ENCODE measurements at places on chromosomes 1 and 21. TPM values are rescaled to one million over a fixed set of nuclear protein-coding genes. Genes with fewer than 3 reads are reported as not detected.
A peak's percentile ranks its signal among the peaks of the same experiment; 100 is the strongest.

- H3K27me3 ChIP-seq, result no peaks in the 10 kb centered on the region
- peaks cover 25% of the 10 kb centered on the region for H3K36me3 ChIP-seq
- peak overlapping the region; percentile 94 for H3K27ac ChIP-seq
- peak overlapping the region; percentile 87 for H3K4me3 ChIP-seq
Measured at GRCh38 chr1:1374589-1374928, 448 bp downstream of the AURKAIP1 start.

The NEK2 gene
- 33.4 TPM for total RNA-seq

GRCh38 chr21:39681845-39682244 is 63.1 kb upstream of the IGSF5 start:
- H3K4me3 ChIP-seq, result no peak overlapping the region
- H3K27ac ChIP-seq, result peak overlapping the region; percentile 95
- H3K36me3 ChIP-seq, result peaks cover 6% of the 10 kb centered on the region

DNA sequence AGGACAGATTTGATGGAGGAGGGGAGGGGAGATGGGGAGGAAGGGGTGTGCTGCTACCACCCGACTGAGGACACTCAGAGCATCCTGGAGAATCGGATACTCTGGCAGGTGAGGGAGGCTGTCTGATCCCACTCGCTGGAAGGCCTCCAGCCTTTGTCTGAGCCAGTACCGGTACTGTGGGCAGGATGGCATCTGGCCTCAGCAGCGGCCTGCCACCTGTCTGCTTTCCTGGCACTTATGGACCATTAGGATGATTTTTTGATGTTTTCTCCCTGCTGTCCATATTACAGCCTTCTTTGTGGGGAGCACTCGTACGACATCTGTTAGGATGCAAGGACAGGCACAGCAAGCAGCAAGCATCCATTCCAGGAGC is 11.5 kb downstream of the ATP2B4 start:
- peaks cover 29% of the 10 kb centered on the region for H3K4me1 ChIP-seq
- no peak overlapping the region for H3K27ac ChIP-seq
- H3K27me3 ChIP-seq, result no peaks in the 10 kb centered on the region
- no peaks in the 10 kb centered on the region for H3K36me3 ChIP-seq
- no peak overlapping the region for H3K4me3 ChIP-seq

GRCh38 chr1:903721-904271 is 19.9 kb upstream of the SAMD11 start:
- H3K4me1 ChIP-seq, result peaks cover 20% of the 10 kb centered on the region
- H3K36me3 ChIP-seq, result no peaks in the 10 kb centered on the region
- no peak overlapping the region for H3K27ac ChIP-seq
- DNase-seq, result no peak
- peak overlapping the region; percentile 82 for H3K4me3 ChIP-seq

The ERVH48-1 gene
- total RNA-seq, result not detected

- H3K4me1 ChIP-seq, result no peaks in the 10 kb centered on the region
- DNase-seq, result no peak
- H3K27me3 ChIP-seq, result peaks cover 75% of the 10 kb centered on the region
- H3K36me3 ChIP-seq, result peaks cover 6% of the 10 kb centered on the region
- no peak overlapping the region for H3K4me3 ChIP-seq
Measured at GRCh38 chr1:110113551-110113950, 1.3 kb downstream of the UBL4B start.

The FOXO6 gene
- 0.22 TPM for total RNA-seq

The OR2T6 gene
- total RNA-seq, result not detected

- no peaks in the 10 kb centered on the region for H3K4me1 ChIP-seq
- H3K27ac ChIP-seq, result no peak overlapping the region
- no peaks in the 10 kb centered on the region for H3K36me3 ChIP-seq
Measured at GRCh38 chr1:14919751-14920150, 233.8 kb upstream of the TMEM51 start.

The DPM3 gene
- 86.4 TPM for total RNA-seq

The NCF2 gene
- 8.7 TPM for total RNA-seq

The MEX3A gene
- total RNA-seq, result 0.91 TPM

The MFSD2A gene
- total RNA-seq, result 52.9 TPM

- no peaks in the 10 kb centered on the region for H3K27me3 ChIP-seq
- no peak overlapping the region for H3K4me3 ChIP-seq
- peaks cover 15% of the 10 kb centered on the region for H3K4me1 ChIP-seq
- H3K27ac ChIP-seq, result no peak overlapping the region
- no peaks in the 10 kb centered on the region for H3K36me3 ChIP-seq
- no peak for DNase-seq
Measured at GRCh38 chr21:23811805-23812204, 1795.5 kb downstream of the MRPL39 start.

The FAF1 gene
- 74.4 TPM for total RNA-seq

DNA sequence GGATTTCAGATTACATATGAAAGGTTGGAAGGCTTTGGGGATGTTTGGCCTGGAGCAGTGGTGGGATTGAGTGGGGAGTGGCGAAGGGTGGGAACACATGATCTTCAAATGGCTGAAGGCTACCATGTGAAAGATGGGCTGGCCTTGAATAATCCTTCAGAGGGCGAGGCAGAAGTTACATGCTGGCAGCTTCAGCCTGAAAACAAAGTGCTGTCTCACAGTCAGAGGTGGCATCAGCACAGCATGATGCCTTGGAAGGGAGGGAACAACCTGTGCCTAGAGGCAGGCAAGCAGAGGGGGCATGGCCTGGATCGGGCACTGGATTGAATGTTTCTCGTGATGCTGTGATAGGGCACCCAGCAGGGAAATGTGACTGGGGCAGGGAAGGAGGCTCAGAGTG is 130.8 kb downstream of the BEND5 start:
- peaks cover 26% of the 10 kb centered on the region for H3K27me3 ChIP-seq
- no peak for DNase-seq
- no peak overlapping the region for H3K4me3 ChIP-seq
- no peaks in the 10 kb centered on the region for H3K36me3 ChIP-seq
- no peaks in the 10 kb centered on the region for H3K4me1 ChIP-seq
- H3K27ac ChIP-seq, result no peak overlapping the region

The GJA4 gene
- not detected for total RNA-seq

GRCh38 chr1:43689289-43689688 is 18.0 kb upstream of the ST3GAL3 start:
- no peaks in the 10 kb centered on the region for H3K27me3 ChIP-seq
- no peaks in the 10 kb centered on the region for H3K4me1 ChIP-seq
- H3K36me3 ChIP-seq, result peaks cover 29% of the 10 kb centered on the region
- no peak overlapping the region for H3K27ac ChIP-seq
- no peak for DNase-seq
- H3K4me3 ChIP-seq, result no peak overlapping the region

DNA sequence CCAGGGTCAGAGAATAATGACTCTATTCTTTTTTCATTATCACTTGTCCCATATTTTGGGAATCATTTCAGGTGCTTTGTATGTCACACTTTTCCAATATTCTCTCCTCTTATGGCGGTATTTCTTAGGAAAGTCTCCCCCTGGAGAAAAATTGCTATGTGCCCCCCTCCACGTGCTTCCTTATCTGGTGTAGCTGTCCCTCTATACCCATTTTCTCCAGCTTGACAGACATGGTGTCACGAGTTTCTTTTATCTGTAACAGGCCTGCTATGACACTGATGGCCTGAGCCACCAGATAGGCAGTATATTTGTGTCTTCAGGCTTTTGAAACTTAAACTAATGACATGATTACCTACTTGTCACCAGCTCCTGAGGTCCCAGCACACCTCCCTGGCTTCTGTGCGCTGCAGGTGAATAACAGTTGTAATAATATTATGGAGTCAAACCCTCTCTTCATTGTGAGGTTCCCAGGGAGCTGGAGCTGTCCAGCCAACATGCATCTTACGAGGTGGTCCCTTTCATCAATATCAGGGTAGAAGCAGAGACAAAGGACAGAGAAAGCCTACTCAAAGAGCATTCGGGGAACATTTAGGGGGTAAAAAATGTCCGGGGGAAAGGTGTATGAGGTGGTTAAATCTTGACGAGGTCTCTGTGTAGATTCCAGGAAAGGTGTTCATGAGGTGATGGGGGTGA is 71.2 kb upstream of the DUSP10 start:
- peaks cover 31% of the 10 kb centered on the region for H3K4me1 ChIP-seq
- no peak for DNase-seq
- no peaks in the 10 kb centered on the region for H3K36me3 ChIP-seq
- no peak overlapping the region for H3K27ac ChIP-seq
- H3K4me3 ChIP-seq, result no peak overlapping the region

The ERO1B gene
- 9.6 TPM for total RNA-seq

- no peaks in the 10 kb centered on the region for H3K36me3 ChIP-seq
- DNase-seq, result no peak
- peaks cover 88% of the 10 kb centered on the region for H3K27me3 ChIP-seq
- H3K4me3 ChIP-seq, result peak within 1 kb of the TSS; percentile 49
Measured at GRCh38 chr21:33069994-33070743, at the start of gene OLIG1. OLIG1 (plus strand) TSS chr21:33070141; CDS start chr21:33070247, 106 bp downstream.

DNA sequence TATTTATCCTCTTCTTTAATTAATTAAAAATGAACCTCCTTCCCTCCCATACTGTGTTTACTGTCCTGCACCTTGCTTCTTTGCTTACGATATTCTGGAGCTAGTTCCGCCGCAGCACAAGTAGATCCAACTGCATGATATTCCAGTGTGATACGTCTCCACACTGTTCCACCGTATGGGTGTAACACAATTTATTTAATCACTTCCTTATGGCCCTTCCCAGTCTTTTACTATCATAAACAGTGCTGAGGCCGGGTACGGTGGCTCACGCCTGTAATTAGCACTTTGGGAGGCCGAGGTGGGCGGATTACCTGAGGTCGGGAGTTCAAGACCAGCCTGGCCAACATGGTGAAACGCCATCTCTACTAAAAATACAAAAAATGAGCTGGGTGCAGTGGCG is 25.7 kb downstream of the CNST start:
- peaks cover 13% of the 10 kb centered on the region for H3K4me1 ChIP-seq
- peaks cover 26% of the 10 kb centered on the region for H3K36me3 ChIP-seq
- no peak for DNase-seq
- H3K27ac ChIP-seq, result no peak overlapping the region

GRCh38 chr1:211332830-211333229 is 6.2 kb downstream of the TRAF5 start:
- peaks cover 46% of the 10 kb centered on the region for H3K4me1 ChIP-seq
- H3K27ac ChIP-seq, result no peak overlapping the region
- H3K27me3 ChIP-seq, result no peaks in the 10 kb centered on the region
- H3K36me3 ChIP-seq, result no peaks in the 10 kb centered on the region
- DNase-seq, result no peak
- no peak overlapping the region for H3K4me3 ChIP-seq

The OR2L5 gene
- not detected for total RNA-seq

DNA sequence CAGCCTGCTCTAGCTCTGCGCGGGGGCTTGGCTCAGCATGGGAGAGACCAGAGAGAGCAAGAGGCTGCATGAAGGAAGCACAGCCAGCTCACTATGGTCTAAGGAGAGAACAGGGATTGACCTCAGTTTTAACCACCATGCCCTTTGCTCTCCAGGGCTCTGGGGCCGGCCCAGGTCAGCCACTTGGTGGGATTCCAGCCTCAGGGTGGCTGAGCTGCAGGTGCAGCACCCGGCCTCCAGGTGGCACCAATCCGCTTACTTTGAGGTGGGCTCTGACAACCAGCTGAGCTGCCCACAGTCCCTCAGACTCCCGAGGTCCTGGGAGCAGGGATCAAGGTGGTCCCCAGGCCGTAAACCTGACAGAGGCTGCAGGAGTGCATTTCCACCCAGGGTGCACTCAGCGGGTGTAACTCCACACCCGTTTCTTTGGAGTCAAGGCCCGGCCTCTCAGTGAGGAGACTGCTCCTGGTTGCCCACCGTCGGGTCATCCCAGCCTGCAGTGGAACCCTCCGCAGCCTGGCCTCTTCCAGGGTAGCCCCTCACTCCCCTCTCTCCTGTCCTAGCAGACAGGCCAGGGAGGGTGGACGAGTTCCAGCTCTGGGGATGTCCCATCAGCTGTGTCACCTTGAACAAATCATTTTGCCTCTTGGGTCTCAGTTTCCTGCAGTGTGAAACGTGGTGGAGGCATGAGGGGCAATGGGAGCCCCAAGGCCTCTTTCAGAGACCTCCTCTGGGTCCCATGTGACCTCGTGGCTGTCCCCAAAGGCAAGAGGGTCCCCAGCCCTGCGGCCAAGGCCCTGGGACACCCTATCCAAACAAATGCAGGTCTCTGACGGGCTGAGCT is 607 bp upstream of the LGR6 start:
- no peaks in the 10 kb centered on the region for H3K36me3 ChIP-seq
- H3K27me3 ChIP-seq, result peaks cover 38% of the 10 kb centered on the region
- no peak overlapping the region for H3K4me3 ChIP-seq

The VHLL gene
- 0.49 TPM for total RNA-seq

DNA sequence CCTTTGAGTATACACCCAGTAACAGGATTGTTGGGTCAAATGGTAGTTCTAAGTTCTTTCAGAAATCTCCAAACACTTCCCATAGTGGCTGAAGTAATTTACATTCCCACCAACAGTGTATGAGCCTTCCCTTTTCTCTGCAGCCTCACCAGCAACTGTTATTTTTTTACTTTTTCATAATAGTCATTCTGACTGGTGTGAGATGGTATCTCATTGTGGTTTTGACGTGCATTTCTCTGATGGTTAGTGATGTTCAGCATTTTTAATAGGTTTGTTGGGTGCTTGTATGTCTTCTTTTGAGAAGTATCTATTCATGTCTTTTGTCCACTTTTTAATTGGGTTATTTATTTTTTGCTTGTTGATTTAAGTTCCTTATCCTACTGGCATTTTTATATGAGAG is 26.4 kb upstream of the LAMC1 start:
- H3K27ac ChIP-seq, result no peak overlapping the region
- no peak overlapping the region for H3K4me3 ChIP-seq
- H3K4me1 ChIP-seq, result peaks cover 6% of the 10 kb centered on the region
- H3K27me3 ChIP-seq, result no peaks in the 10 kb centered on the region

The CTSS gene
- total RNA-seq, result 0.86 TPM

DNA sequence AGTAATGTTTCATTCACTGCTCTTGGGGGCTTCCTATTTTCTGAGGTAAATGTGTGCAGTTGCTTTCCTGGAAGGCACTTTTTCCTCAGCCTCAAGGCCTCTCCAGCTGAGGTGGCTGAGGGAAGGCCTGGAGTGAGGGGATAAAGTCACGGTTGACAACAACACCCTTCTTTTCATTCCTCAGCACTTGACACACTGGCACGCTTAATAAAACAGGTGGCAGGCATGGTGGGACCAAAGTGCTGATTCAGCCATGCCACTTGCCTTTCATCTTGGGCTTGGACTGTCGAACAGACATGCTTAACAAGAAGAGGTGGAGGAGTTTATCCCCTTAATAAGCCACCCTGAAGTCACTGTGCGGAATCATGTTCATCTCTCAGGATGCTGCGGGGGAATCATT is 23.6 kb upstream of the GRHL3 start:
- H3K4me1 ChIP-seq, result peaks cover 51% of the 10 kb centered on the region
- peak overlapping the region; percentile 98 for H3K27ac ChIP-seq
- no peak for DNase-seq
- H3K4me3 ChIP-seq, result no peak overlapping the region

GRCh38 chr1:175976865-175977642 is 230.0 kb downstream of the COP1 start:
- peaks cover 26% of the 10 kb centered on the region for H3K4me1 ChIP-seq
- peak overlapping the region; percentile 70 for H3K27ac ChIP-seq
- no peaks in the 10 kb centered on the region for H3K27me3 ChIP-seq
